Aortic smooth muscle cell (primary cell): ENCODE measurements at places on chromosomes 11 and 22. TPM values are rescaled to one million over a fixed set of nuclear protein-coding genes. Genes with fewer than 3 reads are reported as not detected.

Gene NLRP14
- 0.37 and 0.92 TPM in 2 replicates for total RNA-seq

Gene IGLL5
- not detected in 2 replicates for total RNA-seq

Gene CHRM4
- total RNA-seq: 0.13 TPM in 1 of 2 replicates, not detected in the other

Gene OR52I1
- not detected in 2 replicates for total RNA-seq

Gene OTOG
- not detected in 2 replicates for total RNA-seq

Gene MS4A2
- not detected in 2 replicates for total RNA-seq

Gene MIOX
- not detected in 2 replicates for total RNA-seq

Gene MMP1
- total RNA-seq: 1,928 and 6,091 TPM in 2 replicates

Gene TPBGL
- total RNA-seq: not detected in 2 replicates

Gene WBP2NL
- 0.37 and 0.40 TPM in 2 replicates for total RNA-seq

Gene LIF
- total RNA-seq: 13.5 and 49.1 TPM in 2 replicates

Gene FXYD6
- total RNA-seq: 0.19 TPM in 1 of 2 replicates, not detected in the other

Gene MIAT
- total RNA-seq: 0.53 and 0.75 TPM in 2 replicates

Gene OR4D5
- total RNA-seq: not detected in 2 replicates

Gene CADM1
- total RNA-seq: 0.40 and 0.75 TPM in 2 replicates

Gene TMEM191C
- 2.9 and 3.0 TPM in 2 replicates for total RNA-seq

Gene ADORA2A
- 2.2 and 2.4 TPM in 2 replicates for total RNA-seq

Gene C1QTNF6
- total RNA-seq: 4.6 and 5.7 TPM in 2 replicates

Gene VSIG2
- 0.06 and 0.13 TPM in 2 replicates for total RNA-seq

Gene ROBO4
- total RNA-seq: 1.9 and 3.6 TPM in 2 replicates

Gene TMPRSS13
- not detected in 2 replicates for total RNA-seq

Gene RRM1
- total RNA-seq: 98.8 and 116 TPM in 2 replicates

Gene RFPL2
- total RNA-seq: not detected in 2 replicates

Gene SELENOO
- 21.8 and 25.4 TPM in 2 replicates for total RNA-seq

Gene MMP7
- not detected in 2 replicates for total RNA-seq

Gene WNT7B
- total RNA-seq: not detected in 2 replicates

Gene GGTLC2
- not detected in 2 replicates for total RNA-seq

Gene CYB5R2
- 4.0 and 4.6 TPM in 2 replicates for total RNA-seq

Gene ARHGAP42
- total RNA-seq: 11.5 and 13.3 TPM in 2 replicates

Gene TEX54
- total RNA-seq: not detected in 2 replicates

Gene ENTHD1
- not detected in 2 replicates for total RNA-seq

Gene SEPTIN5
- total RNA-seq: 25.6 and 30.7 TPM in 2 replicates

Gene SCGB1D2
- total RNA-seq: not detected in 2 replicates

Gene PDGFB
- 1.1 and 1.3 TPM in 2 replicates for total RNA-seq

Gene MPZL3
- total RNA-seq: 0.19 and 0.66 TPM in 2 replicates

Gene KLHL35
- 3.9 and 4.5 TPM in 2 replicates for total RNA-seq

Gene PAMR1
- 62.4 and 355 TPM in 2 replicates for total RNA-seq

Gene IL18
- total RNA-seq: 0.12 TPM in 1 of 2 replicates, not detected in the other

Gene MSANTD2
- total RNA-seq: 5.9 and 7.4 TPM in 2 replicates

Gene OR4A16
- not detected in 2 replicates for total RNA-seq

Gene MS4A6E
- not detected in 2 replicates for total RNA-seq

Gene KDM4D
- total RNA-seq: 0.50 and 0.53 TPM in 2 replicates

Gene OR5AS1
- total RNA-seq: not detected in 2 replicates

Gene OR2AG1
- total RNA-seq: not detected in 2 replicates

Gene MYO7A
- total RNA-seq: 0.26 and 0.44 TPM in 2 replicates

Gene LRRC55
- not detected in 2 replicates for total RNA-seq

Gene NELL1
- total RNA-seq: not detected in 2 replicates

Gene PLEKHB1
- total RNA-seq: 0.37 and 0.40 TPM in 2 replicates

Gene LRRC75B
- total RNA-seq: 2.2 and 3.0 TPM in 2 replicates

Gene NOX4
- 0.56 and 0.79 TPM in 2 replicates for total RNA-seq

Gene MMP8
- total RNA-seq: not detected in 2 replicates

Gene OR5AK2
- not detected in 2 replicates for total RNA-seq

Gene SAA2
- total RNA-seq: not detected in 2 replicates

Gene SHISAL1
- 5.7 and 9.4 TPM in 2 replicates for total RNA-seq

Gene MCHR1
- 0.13 and 0.25 TPM in 2 replicates for total RNA-seq

Gene MS4A14
- not detected in 2 replicates for total RNA-seq
